HuH-7 (cell line): ENCODE measurements at places on chromosomes 2 and 18.

- no peak for DNase-seq
Observed at GRCh38 chr2:36433311-36434217, 78.0 kb downstream of the CRIM1 start.

DNA sequence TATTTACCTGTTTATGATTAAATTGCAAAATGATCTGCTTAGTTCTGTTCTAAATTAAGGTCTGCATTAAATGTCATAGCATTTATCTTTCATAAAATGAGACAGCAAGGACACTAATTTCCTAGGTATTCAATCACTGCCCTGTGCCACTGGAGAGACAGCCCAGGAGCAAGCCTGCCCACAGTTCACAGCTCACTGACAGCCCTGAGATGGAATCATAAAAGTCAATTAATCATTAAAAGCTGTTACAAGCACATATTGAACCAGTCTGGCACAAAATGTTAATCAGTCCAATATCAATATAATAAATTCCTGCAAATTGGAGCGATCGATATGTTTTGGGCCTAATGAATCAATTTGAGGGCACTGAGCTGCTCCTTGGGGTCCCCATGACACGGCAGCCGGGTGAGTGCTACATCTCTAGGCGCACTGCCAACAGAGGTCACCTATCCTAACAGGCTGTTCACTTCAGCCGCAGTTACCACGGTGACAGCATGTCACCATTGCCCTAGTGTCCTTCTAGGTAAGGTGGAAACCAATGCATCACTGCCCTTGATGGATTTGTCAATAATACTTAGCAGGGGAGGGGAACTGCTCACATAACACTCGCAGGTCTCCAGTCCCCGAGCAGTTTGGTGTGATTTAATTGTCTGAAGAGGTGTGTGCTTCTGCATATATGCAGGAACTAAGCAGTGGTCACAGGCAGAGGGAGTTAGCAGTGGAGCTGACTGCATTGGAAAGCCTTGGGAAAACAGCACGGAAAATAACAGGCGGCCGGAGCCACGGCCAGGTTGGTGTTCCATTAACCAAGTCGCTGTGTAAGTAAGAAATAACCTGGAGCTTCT is 47.3 kb downstream of the POU3F3 start:
- DNase-seq: no peak

- DNase-seq: no peak
Observed at GRCh38 chr2:199850218-199850717, 724 bp downstream of the FTCDNL1 start.

DNA sequence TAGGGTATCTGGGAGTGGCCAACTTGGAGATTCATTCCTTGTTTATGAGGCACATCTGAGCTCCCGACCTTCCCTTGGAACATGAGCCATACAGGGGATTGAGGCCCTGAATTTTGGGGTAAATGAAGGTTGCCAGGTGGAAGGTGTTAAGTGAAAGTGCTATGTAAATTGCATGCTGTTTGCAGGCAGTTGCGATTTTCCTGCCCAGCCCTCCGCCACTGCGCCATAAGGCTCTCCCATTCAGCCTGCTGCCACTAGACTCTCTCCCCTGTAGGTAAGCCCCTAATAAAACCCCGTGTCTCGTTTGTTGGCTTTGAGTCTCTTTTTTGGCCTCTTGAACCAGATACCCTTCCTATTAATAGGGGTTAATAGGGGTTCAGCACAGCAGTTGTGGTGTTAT is 33.8 kb downstream of the PCARE start:
- DNase-seq: no peak

DNA sequence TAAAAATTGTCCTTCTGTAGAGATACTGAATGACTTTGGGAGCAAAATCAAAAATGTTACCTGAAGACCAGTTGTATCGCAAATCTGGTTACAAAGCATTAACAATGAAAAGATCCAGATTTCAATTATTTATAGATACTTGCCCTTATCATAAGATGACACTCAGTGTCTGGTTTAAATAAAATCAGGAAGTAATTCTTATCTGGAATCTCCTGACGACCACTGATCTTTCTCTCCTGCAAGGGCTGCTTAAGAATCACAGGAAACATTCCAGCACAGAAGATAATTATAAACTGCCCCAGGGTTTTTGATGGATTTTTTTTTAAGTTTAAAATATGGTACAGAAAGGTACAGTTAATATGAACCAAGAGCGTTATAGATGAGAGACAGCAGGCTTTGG is 205.7 kb downstream of the ALK start:
- no peak for DNase-seq

- DNase-seq: no peak
Observed at GRCh38 chr2:20745924-20746555, 76.9 kb downstream of the LDAH start.

- DNase-seq: no peak
Observed at GRCh38 chr2:62396880-62397279, 109.1 kb downstream of the TMEM17 start.

GRCh38 chr2:101025561-101025960 is 23.5 kb downstream of the RPL31 start:
- DNase-seq: no peak

GRCh38 chr18:49581371-49581770 is 19.5 kb downstream of the LIPG start:
- no peak for DNase-seq

GRCh38 chr2:30392097-30392496 is 54.9 kb upstream of the LCLAT1 start:
- no peak for DNase-seq

- no peak for DNase-seq
Observed at GRCh38 chr2:150716186-150716585, 228.7 kb upstream of the RND3 start.

DNA sequence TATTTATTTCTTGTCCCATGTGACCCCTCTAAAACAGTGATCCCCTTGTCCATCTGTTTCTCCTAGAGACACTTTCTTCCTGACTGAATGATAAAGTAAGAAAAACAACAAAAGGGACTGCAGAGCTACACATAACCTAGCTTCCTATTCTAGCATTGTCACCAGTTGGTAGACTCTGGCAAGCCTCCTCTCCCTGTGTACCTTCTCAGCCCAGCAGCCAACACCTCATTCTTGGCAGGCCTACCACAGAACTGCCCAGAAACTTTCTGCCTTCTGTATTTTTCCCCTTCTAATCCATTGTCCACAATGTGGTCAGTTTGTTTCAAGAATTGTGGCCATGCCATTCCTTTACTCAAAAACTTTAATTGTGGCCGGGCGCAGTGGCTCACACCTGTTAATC is 13.4 kb downstream of the SMC6 start:
- DNase-seq: no peak
